ENCODE measurements at places on chromosomes 16 and 17. TPM values are rescaled to one million over a fixed set of nuclear protein-coding genes. Genes with fewer than 3 reads are reported as not detected.

DNA sequence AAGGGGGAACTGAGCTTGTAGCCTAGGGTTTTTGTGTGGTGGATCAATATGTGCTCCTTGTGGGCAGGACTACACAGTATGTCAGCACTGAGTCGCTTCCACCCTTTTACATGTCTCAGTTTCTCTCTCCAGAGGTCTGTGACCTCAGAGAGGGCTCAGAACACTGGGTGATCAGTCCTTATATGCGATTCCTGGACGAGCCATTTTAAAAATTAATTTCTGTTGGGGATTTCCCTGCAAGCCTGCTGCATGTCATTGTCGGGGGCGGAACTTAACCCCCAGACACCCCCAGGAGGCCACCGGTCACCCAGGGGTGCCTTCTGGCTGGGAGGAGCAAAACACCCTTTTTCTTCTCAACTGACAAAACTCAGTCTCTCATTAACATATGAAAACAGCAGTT lies 14.1 kb downstream of the DHRS7B start:
- DNase-seq = no peak

MMD gene
- total RNA-seq = 5.5 TPM

DNA sequence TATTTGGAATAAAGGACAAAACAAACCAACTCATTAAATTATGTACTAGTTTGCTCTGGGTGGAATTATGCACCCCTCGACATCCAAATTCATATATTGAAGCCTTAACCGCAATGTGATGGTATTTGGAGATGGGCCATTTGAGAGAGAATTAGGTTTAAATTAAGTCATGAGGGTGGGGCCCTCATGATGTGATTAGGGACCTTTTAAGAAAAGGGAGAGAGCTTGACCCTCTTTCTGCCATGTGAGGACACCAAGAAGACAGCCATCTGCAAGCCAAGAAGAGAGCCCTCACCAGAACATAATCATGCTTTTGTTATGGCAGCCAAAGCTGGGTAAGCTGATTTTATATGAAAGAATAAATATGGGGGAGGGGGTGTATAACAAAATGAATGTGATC lies 2.0 kb downstream of the C16orf87 start:
- no peak for DNase-seq

DNA sequence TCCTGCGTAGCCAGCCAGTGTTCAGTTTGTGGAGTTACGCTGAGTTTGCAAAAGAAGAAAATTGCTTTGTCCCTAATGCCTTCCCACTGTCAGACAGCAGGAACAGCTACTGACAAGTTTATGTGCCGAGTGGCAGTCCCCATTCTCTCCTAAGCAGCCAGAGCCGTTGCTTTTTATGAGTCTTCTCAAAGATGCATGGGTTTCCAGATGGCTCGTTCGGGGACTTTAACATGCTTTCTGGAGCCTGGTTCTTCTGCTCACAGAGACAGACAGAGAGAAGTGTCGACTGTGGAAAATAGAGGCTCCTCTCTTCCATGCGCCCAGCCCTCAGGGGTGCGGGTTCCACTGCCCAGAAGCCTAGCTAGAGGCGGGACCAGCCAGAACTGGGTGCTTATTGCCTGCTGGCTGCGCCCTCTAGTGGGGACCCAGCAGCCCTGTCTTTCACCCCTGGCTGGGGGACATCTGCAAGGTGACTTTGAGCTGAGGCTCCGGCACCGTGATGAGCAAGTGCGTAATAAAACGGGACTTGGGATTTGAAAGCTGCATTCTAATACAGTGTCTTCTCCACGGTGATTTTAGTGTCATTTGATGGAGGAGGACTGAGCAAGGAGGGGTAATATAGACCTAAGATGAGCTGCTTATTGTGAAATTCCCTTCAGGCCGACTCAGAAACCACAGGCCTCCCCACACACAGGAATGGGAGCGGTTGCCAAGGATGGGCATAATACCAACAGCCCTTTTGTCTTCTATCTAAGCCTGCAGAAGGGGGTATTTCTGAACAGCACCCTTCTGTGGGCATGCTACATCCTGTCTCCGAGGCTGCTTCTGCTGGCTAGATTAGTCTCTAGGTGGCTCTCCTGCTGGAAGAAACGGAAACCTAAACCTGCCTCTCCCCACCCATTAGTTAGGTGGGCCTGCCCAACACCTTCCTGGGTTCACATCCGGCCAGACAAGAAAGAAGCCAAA lies 73.1 kb downstream of the CCDC182 start:
- peak; percentile 88 for DNase-seq

DNA sequence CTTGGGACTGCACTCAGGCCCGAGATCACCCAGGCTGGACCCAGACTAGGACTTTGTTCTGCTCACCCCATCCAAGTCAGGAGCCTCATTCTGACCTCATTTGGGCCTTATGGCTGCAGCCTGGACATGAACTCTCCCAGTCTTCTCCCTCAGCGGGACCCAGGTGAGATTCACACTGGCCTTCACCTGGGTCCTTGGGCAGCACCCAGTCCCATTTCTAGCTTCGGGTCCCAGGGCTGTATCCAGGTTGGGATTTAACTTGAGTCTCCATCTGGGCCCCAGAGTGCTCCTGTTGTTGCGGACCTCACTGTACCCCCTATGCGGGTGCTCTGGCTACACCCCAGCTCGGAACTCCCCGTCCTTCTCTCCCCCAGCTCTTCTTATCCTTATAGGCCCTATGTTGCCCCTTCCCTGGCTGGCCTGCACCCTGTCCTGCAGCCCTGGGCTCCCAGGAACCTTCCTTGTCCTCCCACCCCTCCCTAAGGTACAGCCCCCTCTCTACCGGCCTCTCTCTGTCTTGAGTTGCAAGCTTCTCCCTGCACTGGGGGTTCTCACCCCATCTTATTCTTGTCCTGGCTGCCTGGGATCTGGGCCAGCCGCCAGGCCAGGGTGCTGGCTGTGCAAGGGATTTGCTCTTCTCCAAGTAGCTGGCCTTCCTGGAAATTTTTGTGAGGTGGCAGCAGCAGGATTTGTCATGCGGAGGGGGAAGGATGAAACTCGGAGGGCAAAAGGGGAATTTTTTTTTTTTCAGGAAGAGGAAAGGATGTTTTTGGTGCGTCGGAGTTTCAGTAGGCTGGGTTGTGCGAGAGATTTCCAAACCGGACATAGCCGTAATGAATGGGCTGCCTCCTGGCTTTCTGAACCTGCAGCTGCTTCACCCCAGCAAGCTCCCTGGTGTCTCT lies 904 bp downstream of the MAP2K3 start:
- peak; percentile 53 for DNase-seq

ARSG gene
- total RNA-seq = 17.3 TPM

DNA sequence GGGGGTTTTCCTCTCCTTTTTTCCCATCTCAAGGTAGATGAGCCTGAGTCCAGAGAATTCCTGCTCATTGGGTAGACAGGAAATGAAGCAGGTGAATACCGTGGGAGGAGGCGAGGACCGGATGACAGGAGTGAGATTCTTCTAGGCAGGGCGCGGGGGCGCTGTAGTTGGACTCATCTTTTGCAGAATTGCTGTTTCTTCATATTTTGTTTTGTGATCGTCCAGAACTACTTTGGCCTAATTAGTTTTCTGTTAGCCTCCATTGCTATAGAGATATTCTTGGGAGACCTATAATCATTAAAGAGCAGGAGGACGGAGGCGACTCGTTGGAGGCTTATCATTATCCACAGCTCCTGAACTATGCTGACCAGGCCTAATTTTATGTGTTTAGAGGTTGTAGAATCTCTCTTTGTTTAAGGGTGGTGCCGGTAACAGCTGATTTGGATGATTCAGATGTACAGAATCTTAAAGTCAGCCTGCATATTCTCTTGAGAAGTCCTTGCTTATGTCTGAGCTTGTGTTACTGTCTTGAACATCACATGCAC lies 650 bp downstream of the ATP6V0A1 start:
- peak; percentile 87 for DNase-seq

- peak; percentile 85 for DNase-seq
Observed at GRCh38 chr16:24504472-24505345, 34.7 kb upstream of the RBBP6 start.

KRT28 gene
- not detected for total RNA-seq

- no peak for DNase-seq
Observed at GRCh38 chr17:2406271-2406902, 5.5 kb upstream of the MNT start.

EVI2B gene
- not detected for total RNA-seq

DNA sequence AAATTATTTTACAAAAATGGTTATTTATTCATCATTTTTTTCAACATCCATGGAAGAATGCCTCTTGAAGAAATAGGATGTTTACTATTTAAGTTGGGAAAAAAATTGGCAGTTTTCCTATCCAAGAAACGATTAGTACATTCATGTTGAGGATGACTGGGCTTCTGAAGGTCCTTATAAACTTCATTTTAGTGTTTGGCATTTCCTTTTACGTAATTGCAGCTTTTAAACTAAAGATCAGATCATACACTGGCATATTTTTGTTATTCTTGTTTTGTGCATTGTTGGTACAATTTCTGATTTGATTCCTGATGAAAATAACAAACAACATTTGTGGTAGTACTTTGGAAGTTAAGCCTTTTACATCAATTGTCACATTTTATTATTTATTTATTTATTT lies 11.5 kb downstream of the KCNJ16 start:
- no peak for DNase-seq

Measured in G401 (cell line).